ENCODE measurements at places on chromosomes 1 and 21.

DNA sequence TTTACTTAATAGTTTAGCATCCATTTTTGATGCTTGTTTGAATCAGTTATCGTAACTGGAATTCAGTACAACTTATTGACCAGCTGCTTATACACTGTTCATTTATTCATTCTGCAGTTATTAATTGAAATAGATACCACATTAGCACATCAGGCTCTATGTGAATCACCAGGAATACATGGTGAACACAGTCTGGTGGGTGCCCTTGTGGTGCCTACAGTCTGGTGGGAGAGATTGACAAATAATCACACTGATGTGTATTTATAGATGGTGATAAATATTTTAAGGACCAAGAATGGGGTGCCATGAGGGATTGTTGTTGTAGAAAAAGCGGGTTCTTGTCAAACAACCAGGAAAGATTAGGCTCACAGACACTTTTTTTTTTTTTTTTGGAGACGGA is 87.6 kb downstream of the ZFYVE9 start:
- no peak for DNase-seq

DNA sequence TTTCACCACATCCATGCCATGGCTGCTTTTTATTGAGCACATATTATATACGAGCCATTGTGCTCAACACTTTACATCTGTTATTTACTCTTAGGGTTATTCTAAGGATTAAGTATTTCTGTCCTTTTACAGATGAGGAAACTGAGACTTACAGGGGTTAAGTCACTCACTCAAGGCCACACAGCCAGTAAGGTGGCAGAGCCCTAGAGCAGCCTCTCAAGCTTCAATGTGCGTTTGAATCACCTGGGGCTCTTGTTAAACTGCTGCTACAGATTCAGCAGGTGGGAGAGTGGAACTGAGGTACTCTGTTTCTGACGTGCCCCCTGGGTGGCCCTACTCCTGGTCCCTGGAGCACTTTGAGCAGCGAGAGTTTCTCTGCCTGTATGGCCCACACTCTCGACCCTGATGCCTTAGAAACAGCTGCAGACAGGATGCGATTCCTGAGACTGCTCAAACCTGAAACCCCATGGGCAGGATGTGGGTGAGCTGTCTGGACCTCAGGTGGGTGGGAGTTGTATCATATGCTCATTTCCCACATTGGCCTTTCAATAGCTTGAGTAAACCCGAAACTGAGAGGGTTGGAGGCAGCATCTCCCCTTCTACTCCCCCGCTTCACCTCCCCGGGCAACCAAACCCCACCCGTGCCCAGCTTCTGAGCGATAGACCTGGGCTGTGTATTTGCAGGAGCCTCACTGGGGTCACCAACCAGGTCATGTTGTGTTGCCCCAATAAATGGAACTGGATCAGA is 59.3 kb downstream of the MAN1C1 start:
- DNase-seq, result no peak

GRCh38 chr1:235642943-235643371 is 6.6 kb downstream of the GNG4 start:
- DNase-seq, result no peak

GRCh38 chr1:147892731-147893214 is 9.8 kb upstream of the GJA8 start:
- DNase-seq, result peak; percentile 22

DNA sequence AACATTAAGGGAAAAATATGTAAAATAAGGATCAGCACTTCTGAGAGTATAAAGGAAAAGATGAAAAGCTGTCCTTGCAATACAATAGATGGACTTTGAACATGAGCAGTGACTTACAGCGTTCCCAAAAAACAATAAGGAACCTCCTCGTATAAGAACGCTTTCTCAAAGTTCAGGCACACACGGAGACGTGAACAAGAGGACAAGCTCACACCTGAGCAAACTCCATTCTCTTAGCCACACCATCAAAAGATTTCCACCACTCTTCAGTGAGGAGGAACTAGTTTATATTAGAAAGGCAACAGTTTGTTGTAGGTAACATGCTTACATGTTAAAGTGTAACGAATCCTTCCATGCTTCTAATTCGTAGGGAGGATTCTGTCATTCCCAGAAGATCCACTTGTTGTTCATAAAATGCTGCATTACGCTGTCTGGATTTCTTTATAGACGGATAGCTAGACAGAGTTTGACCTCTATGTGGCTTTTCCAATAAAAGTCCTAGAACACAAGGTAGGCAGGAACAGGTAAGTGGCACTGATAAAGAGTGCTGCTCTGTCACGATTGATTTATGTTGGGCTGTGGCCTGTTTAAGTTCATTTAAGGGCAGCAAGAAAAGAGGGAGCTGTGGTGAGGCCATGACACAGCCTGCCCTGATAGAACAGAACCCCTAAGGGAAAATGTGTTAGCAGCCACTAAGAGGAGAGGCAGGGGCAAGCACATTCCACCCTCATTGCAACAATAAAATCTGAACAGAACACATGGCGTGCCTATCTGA is 37.0 kb upstream of the ATP1A1 start:
- no peak for DNase-seq

- no peak for DNase-seq
Measured at GRCh38 chr1:117757668-117758067, 151.8 kb downstream of the TENT5C start.

- DNase-seq, result no peak
Measured at GRCh38 chr1:69126796-69127195, 440.9 kb upstream of the LRRC7 start.

- no peak for DNase-seq
Measured at GRCh38 chr1:66176012-66176715, 357.8 kb upstream of the SGIP1 start.
